ENCODE measurements at places on chromosomes 3 and 15. TPM values are rescaled to one million over a fixed set of nuclear protein-coding genes. Genes with fewer than 3 reads are reported as not detected.

Gene ILDR1
- not detected for total RNA-seq

Gene ZPLD1
- 0.14 TPM for total RNA-seq

Gene ATP10A
- total RNA-seq, result 2.6 TPM

Gene DNAH12
- 0.14 TPM for total RNA-seq

Gene ABCC5
- 16.2 TPM for total RNA-seq

Gene NLGN1
- total RNA-seq, result 6.7 TPM

Gene HRG
- total RNA-seq, result not detected

Gene XRN1
- total RNA-seq, result 44.1 TPM

Gene BHLHE40
- total RNA-seq, result 119 TPM

Gene PEX5L
- total RNA-seq, result not detected

Gene IQCF5
- not detected for total RNA-seq

Gene CCDC39
- not detected for total RNA-seq

Gene TRH
- not detected for total RNA-seq

Gene CRYGS
- 1.3 TPM for total RNA-seq

Measured in placental pericyte (primary cell).